ENCODE measurements at places on chromosomes 5 and 9.
A peak's percentile ranks its signal among the peaks of the same experiment; 100 is the strongest.

DNA sequence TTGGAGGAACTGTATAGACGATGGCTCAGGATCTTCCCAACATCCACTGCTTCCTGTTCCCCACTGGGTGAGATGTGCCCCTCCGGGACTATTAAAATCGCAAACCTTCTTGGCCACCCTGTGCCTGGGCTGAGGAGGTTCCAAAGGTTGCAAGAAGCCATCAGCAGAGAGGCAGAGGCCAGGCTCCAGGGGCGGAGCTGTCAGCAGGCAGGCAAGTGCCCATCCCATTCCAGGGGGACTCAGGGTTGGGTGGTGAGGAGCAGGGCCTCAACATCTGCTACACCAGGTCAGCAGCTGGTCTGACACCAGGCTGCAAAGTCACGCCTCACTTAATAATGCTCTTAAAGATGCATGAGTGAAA is 2.2 kb downstream of the BTNL3 start:
- DNase-seq, result no peak

GRCh38 chr5:173618927-173619519 is 2.6 kb upstream of the BOD1 start:
- peak; percentile 72 for DNase-seq

- DNase-seq, result no peak
These were observed 2.5 kb upstream of the MSMP start for GRCh38 chr9:35756275-35757225.

GRCh38 chr5:31194892-31195555 is 1.5 kb downstream of the CDH6 start:
- no peak for DNase-seq

- DNase-seq, result no peak
These were observed 782.8 kb upstream of the NUDT12 start for GRCh38 chr5:104345222-104346016.
